ENCODE measurements at places on chromosomes 16 and 17.

GRCh38 chr17:31522987-31523495 is 131.6 kb downstream of the RAB11FIP4 start:
- H3K27me3 ChIP-seq: no peaks in the 10 kb centered on the region
- no peak overlapping the region for H3K27ac ChIP-seq
- no peak overlapping the region for H3K4me3 ChIP-seq
- no peaks in the 10 kb centered on the region for H3K4me1 ChIP-seq
- no peak for DNase-seq

- no peak overlapping the region for H3K4me3 ChIP-seq
- no peaks in the 10 kb centered on the region for H3K36me3 ChIP-seq
- no peak overlapping the region for H3K27ac ChIP-seq
- DNase-seq: no peak
- no peaks in the 10 kb centered on the region for H3K4me1 ChIP-seq
Observed at GRCh38 chr16:9425236-9425635, 333.8 kb downstream of the HAPSTR1 start.

DNA sequence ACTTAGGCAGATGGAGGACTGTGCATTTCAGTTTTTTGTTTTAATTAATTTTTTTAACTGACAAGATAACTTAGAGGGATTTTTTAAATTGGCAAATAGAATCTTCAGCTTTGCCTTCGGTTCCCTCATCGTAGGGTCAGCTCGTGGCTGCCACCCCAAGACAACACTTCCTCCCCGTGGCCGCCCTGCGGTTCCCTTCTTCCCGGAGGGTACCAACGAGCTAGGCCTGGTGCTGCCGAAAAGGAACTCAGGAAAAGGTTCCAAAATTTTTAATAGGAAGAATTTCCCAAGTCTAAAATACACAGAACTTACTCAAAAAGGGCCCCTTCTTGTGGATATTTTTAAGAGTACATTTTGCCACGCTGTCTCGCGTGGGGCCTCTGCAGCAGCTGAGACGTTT is 210.4 kb upstream of the CHMP6 start:
- peaks cover 91% of the 10 kb centered on the region for H3K4me1 ChIP-seq
- H3K4me3 ChIP-seq: peak overlapping the region; percentile 72
- H3K36me3 ChIP-seq: peaks cover 42% of the 10 kb centered on the region
- peak overlapping the region; percentile 92 for H3K27ac ChIP-seq
- H3K27me3 ChIP-seq: no peaks in the 10 kb centered on the region
- DNase-seq: no peak

DNA sequence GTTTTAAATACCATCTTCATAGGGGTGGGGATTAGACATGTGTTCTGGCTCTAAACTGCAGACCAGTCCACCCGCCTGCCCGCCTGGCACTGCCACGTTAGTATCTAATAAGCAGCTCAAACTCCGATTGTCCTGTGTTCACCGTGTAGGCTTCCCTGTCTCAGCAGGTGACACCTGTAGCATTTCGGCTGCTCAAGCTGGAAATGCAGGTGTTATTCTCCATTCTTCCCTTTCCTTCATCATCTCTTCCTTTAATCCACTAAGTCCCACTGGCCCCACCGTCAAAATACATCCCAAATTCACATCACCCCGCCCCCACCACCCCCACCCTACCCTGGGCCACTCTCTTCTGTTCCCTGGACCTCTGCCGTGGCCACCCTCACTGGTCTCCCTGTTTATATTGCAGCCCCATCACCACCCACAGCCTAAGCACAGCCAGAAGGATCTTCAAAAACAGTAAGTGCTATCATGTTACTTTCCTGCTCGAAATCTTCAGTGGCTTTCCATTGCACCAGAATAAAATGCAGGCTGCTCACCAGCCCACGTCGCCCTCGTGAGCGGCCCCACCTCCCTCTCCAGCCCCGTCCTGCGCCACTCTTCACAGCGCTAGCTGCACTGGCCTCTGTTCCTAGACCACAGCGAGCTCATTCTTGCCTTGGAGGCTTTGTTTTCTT is 65.1 kb downstream of the RTN4RL1 start:
- no peaks in the 10 kb centered on the region for H3K27me3 ChIP-seq
- H3K4me3 ChIP-seq: no peak overlapping the region
- H3K36me3 ChIP-seq: no peaks in the 10 kb centered on the region
- DNase-seq: no peak
- H3K4me1 ChIP-seq: no peaks in the 10 kb centered on the region

DNA sequence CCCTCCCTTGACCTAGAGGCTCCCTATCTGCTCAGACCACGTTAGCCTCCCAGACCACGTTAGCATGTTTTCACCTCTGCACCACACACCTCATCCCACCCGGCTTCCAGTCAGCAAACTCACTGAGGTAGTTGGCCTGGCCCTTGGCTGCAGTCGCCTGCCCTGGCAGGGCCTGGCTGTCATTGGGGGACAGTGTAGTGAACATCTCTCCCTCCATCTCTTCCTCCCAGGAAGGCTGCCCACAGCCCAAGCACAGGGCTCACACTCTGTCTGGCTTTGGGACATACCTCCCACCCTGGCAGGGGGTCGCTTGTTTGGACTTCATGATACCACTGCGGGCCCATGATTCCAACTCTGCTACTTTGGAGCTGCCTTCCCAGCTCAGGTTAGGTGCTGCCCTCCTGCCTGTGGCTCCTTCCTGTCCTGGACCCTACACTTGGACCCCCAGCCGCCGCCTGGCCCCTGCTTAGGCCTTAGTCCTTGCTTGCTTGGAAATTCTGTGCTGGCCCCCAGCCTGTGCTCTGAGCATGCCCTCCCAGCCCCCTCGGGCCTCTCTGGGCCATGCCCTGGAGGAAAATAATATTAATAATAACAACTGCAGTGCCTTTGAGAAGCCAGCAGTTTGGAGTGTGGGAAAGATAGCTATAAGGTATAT is 167.7 kb downstream of the COPRS start:
- no peaks in the 10 kb centered on the region for H3K4me1 ChIP-seq
- no peak overlapping the region for H3K4me3 ChIP-seq
- H3K27me3 ChIP-seq: peaks cover 2% of the 10 kb centered on the region
- no peaks in the 10 kb centered on the region for H3K36me3 ChIP-seq
- no peak for DNase-seq

GRCh38 chr17:36001862-36002603 is 680 bp upstream of the CCL15 start:
- H3K27me3 ChIP-seq: peaks cover 4% of the 10 kb centered on the region
- H3K36me3 ChIP-seq: no peaks in the 10 kb centered on the region
- no peak for DNase-seq

DNA sequence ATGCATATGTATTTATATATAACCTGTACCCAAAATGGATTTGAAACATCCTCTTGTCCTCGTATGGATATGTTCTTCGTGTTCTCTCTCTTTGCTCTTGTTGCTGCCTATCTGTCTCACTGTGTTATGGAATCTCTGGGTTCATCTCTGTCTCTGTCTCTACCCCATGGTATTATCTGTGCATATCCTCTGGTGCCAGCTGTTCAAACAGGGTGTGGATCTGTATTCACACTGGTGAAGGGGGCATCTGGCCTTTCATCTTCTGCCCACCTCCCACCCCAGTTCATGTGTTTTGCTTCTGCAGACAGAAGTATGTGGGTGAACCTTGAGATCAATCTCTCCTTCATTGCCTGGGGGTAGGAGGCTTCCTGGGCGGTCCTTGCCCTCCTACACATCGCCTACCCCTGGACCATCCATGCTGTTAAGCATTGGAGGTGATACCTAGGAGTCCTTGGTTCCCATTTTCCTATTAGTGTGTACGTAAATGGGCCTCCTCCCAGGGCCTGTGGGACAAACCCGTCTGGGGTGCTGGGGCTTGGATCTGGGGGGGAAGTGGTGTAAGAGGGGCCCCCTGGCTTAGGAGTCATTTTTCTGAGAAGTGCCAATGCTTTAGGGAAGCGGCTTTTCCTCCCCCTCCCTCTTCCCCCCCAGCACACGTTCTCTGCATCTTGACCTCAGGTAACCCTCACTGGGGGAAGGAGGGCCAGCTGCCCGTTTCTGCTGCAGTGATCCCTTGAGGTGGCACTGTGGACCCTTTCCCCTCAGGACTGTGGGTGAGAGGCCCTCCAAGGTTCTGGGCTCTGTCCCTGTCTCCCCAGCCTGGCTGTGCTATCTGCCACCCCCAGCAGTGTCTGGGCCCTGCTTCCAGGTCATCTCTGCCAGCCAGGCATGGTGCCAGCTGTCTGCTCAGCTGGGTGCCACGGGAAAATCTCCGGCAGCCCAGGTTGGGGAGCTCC is 21.1 kb downstream of the RARA start:
- peaks cover 90% of the 10 kb centered on the region for H3K4me1 ChIP-seq
- H3K36me3 ChIP-seq: peaks cover 23% of the 10 kb centered on the region
- H3K4me3 ChIP-seq: peak overlapping the region; percentile 45
- peak overlapping the region; percentile 49 for H3K27ac ChIP-seq

GRCh38 chr16:55643161-55643970 is 12.4 kb upstream of the SLC6A2 start:
- H3K36me3 ChIP-seq: no peaks in the 10 kb centered on the region
- H3K27ac ChIP-seq: no peak overlapping the region
- no peak overlapping the region for H3K4me3 ChIP-seq
- H3K27me3 ChIP-seq: peaks cover 8% of the 10 kb centered on the region
- H3K4me1 ChIP-seq: no peaks in the 10 kb centered on the region

DNA sequence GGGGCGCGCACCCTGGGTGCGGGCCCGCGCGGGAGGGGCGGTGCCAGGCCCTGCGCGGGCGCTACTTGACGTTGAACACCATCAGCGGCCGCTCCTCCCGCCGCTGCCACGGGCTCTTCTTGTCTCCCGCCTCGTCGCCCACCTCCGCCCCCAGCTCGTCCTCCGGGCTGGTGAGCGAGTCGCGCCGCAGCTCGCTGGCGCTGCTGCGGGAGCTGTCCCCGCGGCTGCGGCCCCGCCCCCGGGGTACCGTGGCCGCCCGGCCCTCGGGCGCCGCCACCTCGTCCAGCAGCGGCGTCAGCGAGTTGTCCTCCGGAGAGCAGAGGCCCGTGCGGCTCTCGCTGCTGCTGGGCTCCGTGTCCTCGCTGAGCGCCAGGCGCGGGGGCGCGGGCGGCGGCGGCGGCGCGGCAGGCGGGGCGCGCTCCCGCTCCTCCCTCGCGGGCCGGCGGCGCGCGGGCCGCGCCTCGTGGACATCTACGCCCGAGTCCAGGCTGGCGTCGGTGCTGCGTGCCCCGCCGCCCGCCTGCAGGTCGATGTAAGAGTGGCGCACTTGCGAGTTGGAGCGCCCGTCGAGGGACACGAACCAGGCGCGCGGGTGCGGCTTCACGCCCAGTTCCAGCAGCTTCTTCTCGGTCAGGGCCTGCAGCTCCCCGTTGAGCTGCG is 8.7 kb downstream of the GRN start:
- peaks cover 2% of the 10 kb centered on the region for H3K4me1 ChIP-seq
- DNase-seq: peak; percentile 20
- H3K36me3 ChIP-seq: no peaks in the 10 kb centered on the region
- peak overlapping the region; percentile 42 for H3K4me3 ChIP-seq

GRCh38 chr17:4142107-4142900 is 526 bp downstream of the ZZEF1 start:
- H3K27ac ChIP-seq: peak overlapping the region; percentile 55
- H3K4me1 ChIP-seq: peaks cover 63% of the 10 kb centered on the region
- peak overlapping the region; percentile 94 for H3K4me3 ChIP-seq
- peak; percentile 40 for DNase-seq
- H3K36me3 ChIP-seq: no peaks in the 10 kb centered on the region

DNA sequence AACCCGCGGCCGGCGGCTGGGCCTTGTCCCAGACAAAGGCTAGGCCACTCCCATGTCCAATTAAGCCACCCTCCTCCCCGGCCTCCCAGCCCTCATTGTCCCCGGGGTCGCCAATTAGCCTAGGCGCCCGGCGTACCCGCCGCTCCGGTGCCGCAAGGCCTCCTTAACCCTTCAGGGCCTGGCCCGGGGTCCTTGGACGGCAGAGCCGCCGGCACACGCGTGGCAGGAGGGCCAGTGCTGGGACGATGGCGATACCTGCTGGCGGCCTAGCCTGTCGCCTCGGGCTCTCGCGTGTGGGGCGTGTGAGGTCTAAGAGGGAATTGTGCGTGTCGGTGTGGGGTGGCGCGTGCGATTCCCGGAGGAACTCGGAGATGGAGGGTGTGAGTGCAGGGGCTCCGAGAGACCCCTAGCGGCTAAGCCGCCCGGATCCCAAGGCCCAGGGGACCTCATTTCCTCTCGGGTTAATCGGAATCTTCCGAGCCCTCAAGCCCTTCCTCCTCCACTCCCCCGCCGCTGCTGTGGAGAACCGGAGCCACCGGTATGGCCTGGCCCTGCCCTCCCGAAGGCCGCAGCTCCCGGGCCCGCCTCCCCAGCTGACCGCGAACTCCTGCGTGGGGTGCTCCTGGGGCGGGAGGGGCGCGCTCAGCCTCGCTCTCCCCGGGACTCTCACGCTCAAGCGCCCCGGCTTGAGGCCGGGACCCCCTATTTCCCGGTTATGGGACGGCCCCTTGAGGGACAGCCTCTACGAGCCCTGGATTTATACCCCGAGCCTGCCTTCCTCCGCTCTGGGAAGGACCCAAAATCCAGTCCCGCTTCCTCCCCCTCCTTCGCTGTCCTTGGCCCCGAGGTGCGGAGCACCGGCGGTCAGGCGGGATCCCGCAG is 11.9 kb downstream of the TBX2 start:
- H3K4me1 ChIP-seq: peaks cover 18% of the 10 kb centered on the region
- H3K27me3 ChIP-seq: peaks cover 51% of the 10 kb centered on the region
- H3K36me3 ChIP-seq: no peaks in the 10 kb centered on the region
- no peak overlapping the region for H3K27ac ChIP-seq
- no peak for DNase-seq

- H3K27me3 ChIP-seq: no peaks in the 10 kb centered on the region
- H3K4me3 ChIP-seq: no peak overlapping the region
- no peak overlapping the region for H3K27ac ChIP-seq
- H3K4me1 ChIP-seq: peaks cover 12% of the 10 kb centered on the region
Observed at GRCh38 chr16:13940397-13940933, 20.5 kb downstream of the ERCC4 start.

DNA sequence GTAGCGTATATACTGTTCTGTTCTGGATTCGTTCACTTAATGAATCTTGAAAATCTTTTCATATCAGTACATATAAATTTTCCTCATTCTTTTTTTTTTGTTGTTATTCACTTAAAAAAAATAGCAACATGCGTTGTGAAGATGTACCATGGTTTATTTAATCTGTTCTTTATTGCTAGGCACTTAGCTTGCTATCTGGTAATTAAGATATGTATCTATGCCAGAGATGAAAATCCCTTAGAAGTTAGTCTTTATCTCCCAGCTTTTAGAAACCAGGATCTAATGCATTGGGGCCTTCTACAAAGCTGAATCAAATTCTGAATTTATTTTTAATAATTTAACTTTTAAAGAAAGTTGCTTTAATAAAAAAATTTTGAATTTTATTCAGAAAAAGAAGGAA is 13.0 kb upstream of the DNAJA2 start:
- no peak overlapping the region for H3K27ac ChIP-seq
- H3K27me3 ChIP-seq: no peaks in the 10 kb centered on the region
- no peaks in the 10 kb centered on the region for H3K4me1 ChIP-seq

GRCh38 chr16:4689864-4690704 is 3.3 kb upstream of the NUDT16L1 start:
- DNase-seq: no peak
- H3K4me1 ChIP-seq: peaks cover 11% of the 10 kb centered on the region
- no peak overlapping the region for H3K4me3 ChIP-seq
- no peaks in the 10 kb centered on the region for H3K36me3 ChIP-seq

DNA sequence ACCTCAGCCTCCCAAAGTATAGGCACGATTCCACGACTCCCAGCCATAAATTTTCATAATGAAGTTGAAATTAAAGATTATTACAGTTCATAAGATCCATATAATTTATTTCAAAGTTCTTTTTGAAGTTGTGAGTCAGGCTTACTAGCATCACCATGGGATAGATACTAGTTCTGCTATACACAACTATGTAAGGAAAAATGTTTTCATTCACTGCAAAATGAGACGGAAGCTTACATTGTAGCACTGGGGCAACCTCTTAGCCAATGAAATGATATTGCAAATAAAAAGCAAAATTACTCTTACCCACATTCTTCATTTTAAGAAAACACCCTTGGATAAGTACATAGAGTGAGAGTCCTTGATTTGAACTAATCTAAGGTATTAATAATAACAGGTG is 18.8 kb upstream of the MARCHF10 start:
- no peak for DNase-seq
- peaks cover 3% of the 10 kb centered on the region for H3K4me1 ChIP-seq
- H3K27ac ChIP-seq: no peak overlapping the region
